ENCODE measurements at places on chromosomes 3 and 15. TPM values are rescaled to one million over a fixed set of nuclear protein-coding genes. Genes with fewer than 3 reads are reported as not detected.
A peak's percentile ranks its signal among the peaks of the same experiment; 100 is the strongest.

C3orf70 gene
- 0.09 TPM for total RNA-seq

LPP gene
- total RNA-seq, result 80.0 TPM

CADM2 gene
- total RNA-seq, result not detected

CLDN1 gene
- total RNA-seq, result 0.83 TPM

CAMK2N2 gene
- total RNA-seq, result 4.4 TPM

PLOD2 gene
- total RNA-seq, result 199 TPM

CCRL2 gene
- total RNA-seq, result not detected

LRRC3B gene
- total RNA-seq, result not detected

RTP4 gene
- total RNA-seq, result not detected

GRIP2 gene
- not detected for total RNA-seq

DNA sequence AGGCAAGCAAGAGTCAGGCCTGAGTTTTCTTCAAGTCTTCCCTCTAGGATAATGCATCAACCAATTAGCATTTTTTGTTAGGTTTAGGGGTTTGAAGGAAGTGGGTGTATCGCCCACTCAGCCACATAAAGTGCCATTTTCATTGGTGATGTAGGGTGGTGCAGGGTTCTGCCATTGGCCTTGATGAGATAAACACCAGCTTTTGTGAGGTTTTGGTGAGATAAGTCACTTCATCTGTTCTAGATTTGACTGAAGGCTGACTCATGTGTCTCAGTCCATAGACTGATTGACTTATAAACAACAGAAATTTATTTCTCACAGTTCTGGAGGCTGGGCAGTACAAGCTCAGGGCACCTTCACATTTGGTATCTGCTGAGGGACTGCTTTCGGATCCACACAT lies 84.5 kb upstream of the C3orf80 start:
- DNase-seq, result no peak

GRCh38 chr3:137610723-137611122 lies 153.4 kb upstream of the SOX14 start:
- no peak for DNase-seq

DNA sequence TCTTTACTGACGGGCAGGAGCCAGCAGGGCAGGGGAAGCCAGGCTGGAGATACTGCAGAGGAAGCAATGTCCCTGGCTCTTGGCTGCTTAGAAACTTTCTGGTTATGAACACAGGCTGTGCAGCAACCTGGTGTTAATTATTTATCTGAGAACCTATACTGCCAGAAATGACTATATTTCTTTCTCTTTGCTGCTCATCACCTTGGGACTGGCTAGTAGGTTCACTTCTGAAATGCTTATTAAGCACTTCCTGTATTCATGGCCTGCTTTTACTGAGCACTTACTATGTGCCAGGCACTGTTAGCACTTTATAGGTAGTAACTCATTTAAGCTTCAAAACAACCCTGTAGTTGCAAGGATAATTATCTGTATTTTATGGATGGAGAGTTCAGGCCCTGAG lies 57.6 kb downstream of the RAB11A start:
- no peak for DNase-seq

- no peak for DNase-seq
Observed at GRCh38 chr3:193530231-193531165, 24.2 kb downstream of the ATP13A4 start.

- DNase-seq, result no peak
Observed at GRCh38 chr15:78243058-78243457, 8.7 kb upstream of the ACSBG1 start.

GRCh38 chr15:68302729-68303128 lies 25.2 kb downstream of the FEM1B start:
- DNase-seq, result no peak

DNA sequence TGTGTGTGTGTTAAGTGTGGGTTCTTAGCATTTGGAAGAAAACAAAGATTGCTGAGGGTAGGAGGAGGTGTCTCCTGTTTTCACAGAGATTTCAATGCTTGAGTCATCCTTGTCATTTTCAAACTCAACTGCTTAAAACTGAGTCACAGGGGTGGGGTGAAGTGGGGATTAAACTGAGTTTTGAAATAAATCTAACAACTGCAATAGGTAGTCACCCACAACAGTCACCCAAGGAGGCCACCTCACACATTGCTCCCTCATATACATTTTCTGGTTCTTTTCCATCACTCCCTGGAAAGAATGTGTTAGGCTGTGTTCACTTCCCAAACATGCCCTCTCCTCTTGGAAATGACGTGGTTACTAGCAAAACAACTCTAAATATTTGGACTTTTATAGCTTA lies 187.7 kb upstream of the CMC1 start:
- DNase-seq, result peak; percentile 18
